ENCODE measurements at places on chromosomes 2 and 18. TPM values are rescaled to one million over a fixed set of nuclear protein-coding genes. Genes with fewer than 3 reads are reported as not detected.

- no peak for DNase-seq
These were observed 656 bp downstream of the UNC80 start for GRCh38 chr2:209772290-209772685.

- no peak for DNase-seq
These were observed 44.3 kb downstream of the AQP4 start for GRCh38 chr18:26821181-26821580.

The C2orf72 gene
- total RNA-seq = 7.2 TPM

DNA sequence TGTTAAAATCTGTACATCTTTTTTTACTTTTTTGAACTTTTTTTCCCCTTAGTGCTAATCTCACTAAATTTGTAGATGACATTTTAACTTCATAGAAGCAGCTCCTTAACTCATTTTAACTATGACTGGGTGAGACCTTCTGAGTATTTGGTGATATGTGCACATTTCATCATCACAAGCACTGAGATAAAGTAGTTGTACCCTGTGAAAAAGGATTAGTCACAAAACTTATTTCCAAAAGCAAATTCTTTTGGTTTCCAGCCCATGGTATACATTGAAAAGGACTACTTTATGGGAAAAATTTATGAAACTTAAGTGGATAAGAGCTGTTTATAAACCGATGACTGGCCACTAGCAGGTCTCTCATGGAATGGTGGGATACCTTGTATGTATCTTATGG is 581.5 kb downstream of the PLCL1 start:
- no peak for DNase-seq

The CYP26B1 gene
- 3.9 TPM for total RNA-seq

The ELAC1 gene
- 4.8 TPM for total RNA-seq

The AFF3 gene
- total RNA-seq = 63.6 TPM
